ENCODE measurements at places on chromosomes 2 and 18.

DNA sequence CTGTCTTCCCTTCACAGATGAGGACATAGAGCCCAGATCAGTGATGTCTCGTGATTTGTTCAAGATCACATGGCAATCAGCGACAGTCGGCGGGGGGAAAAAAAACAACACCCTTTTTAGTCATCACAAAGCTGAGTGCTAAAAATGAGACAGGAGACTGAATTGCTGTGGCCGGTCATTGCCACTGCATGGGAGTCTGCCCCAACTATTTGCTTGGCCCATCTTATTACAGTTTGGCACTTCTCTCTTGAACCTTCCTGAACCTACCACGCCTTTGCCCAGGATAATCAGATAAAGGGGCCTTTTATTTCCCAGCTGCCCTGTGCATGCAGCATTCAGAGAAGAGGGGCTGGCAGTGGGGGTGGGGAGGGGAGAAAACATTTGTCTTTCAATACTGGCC is 42.7 kb downstream of the SETBP1 start:
- no peak for DNase-seq

DNA sequence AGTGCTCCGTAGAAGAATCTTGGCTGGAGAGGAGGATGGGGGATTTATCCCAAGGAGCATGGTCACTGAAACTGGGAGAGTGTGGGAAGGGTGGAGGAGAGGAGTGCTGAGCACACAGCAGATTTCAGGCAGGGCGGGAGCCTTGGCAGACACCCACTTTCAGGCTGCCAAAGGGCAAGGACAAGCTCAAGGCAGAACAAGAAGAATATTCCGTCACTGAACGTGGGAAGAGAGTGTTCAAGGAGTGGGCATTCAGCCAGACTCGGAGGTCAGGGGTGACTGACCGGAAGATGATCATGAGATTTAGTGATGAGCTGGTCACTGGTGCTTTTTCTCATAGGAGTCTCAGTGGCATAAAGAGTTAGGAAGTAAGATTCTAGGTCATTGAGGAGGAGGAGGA is 136.2 kb upstream of the RASGRP3 start:
- no peak for DNase-seq

DNA sequence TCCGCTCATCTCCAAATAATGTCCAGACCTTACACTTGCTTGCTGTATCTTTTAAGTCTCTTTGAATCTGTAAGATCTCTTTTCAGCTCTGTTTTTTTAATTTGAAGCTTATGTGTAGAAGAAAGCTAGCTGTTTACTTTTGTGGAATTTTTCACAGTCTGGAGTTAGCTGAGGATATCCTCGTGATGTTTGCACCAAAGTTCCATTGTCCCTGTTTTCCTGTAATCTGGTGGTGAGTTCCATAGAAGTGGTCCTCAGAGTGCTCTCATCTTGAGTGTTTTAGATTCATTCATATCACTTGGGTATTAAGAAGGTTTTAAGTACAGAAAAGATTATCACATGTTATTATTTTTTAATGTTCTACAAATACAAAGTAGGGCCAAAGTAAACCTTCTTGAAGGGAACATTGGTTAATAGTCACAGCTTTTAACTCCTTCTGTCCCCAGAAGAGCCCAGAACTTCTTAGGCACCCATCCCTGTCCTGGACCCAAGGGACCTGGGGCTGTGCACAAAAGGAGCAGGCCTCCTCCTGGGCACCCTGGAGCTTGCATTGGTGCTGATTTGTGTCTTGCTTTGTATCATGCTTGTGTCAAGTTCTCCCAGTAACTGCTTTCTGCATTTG is 15.0 kb downstream of the MLPH start:
- no peak for DNase-seq

DNA sequence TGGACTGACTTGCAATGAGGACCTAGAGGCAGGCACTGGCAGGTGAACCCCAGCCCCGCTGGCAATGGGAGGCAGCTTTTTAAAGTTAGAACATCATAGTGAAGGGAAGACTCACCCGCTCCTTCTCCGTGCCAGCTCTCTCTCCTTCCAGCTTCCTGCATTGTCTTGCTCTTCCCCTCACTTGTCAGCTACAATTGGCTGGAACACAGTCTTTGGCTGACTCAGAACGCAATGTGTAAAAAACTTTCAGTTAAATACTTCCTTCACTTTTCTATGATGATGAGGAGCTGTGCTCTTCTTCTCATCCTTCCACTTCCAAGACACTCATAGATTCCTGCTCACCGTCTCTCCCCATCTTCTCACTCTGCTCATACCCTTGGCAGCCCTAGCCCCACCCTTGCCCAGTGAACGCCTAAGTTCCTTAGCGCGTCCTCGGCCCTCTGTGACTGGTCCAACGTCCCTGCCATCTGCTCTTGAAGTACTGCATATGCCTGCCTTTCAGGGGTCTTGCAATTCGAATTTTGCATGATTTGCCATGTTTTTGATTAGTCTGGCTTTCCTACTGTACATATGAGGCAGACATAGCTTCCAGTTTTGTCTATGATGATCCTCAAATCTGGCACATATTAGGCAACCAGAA is 118.0 kb upstream of the TMEM200C start:
- DNase-seq = no peak

- DNase-seq = peak; percentile 27
Measured at GRCh38 chr2:178194600-178195389, 483 bp downstream of the OSBPL6 start.

DNA sequence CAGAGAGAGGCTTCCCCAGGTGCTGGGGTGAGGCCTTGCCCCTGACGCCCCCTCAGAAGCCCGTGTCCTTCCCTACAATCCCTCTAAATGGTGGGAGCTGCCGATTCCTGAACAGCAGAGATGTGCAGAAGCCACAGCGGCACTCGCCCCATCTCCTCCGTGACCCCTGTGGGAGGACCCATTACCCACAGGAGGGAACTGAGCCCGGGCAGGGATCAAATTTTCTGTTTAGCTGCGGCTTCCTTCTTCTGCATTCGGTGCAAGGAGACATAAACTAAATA is 181.2 kb upstream of the RAB6C start:
- DNase-seq = no peak

DNA sequence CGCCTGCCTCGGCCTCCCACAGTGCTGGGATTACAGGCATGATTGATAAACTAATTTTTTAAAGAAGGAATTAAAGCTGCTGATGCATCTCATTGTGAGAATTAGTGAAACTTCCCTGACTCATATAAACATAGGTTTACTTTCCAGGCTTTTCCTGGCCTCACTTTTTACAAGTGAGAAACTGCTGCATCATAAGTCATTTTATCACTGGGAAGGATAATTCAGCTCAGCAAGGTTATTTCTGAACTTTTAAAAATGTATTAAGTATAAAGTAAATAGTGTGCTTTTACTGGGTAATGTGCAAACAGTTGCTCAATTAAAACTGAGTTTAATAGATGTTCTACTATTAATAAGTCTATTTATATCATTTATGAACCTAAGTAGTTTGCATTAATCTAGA is 1130.3 kb upstream of the CDH2 start:
- no peak for DNase-seq

- no peak for DNase-seq
Measured at GRCh38 chr18:70260683-70261082, 28.2 kb upstream of the SOCS6 start.

- no peak for DNase-seq
Measured at GRCh38 chr2:170339750-170340692, 162.1 kb downstream of the MYO3B start.

DNA sequence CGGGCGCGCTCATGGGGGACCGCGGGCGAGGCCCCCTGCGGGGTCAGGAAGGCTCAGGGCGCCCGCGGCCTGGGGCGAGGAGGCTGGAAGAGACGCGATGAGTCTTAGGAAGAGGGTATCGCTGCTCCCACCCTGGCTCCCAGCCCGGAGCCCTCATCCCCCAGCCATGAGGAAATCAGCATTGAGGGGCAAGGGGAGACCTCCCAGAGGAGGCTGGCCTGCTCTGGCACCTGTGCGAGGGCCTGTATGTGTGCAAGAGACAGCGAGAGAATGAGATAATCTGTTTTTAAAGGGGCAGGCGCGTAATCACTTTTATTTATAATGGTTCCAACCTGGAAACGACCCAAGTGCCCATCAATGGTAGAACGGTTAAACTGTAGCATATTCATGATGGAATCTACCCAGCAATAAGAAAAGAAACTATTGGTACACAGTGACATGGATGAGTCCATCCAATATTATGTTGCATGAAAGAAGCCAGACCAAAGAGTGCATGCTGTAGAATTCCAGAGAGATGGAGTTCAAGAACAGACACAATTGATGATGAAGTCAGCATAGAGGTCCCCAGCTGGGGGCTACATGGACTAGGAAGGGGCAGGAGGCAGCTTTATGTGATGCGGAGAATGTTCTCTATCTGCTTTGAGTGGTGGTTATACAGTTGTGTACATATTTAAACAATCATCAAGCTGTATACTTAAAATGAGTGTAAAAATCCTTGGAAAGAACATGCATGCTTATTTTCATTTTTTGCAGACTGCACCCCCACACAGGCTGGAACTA is 14.4 kb downstream of the FBXO41 start:
- no peak for DNase-seq

GRCh38 chr18:13268158-13269012 is 49.8 kb downstream of the LDLRAD4 start:
- DNase-seq = no peak

DNA sequence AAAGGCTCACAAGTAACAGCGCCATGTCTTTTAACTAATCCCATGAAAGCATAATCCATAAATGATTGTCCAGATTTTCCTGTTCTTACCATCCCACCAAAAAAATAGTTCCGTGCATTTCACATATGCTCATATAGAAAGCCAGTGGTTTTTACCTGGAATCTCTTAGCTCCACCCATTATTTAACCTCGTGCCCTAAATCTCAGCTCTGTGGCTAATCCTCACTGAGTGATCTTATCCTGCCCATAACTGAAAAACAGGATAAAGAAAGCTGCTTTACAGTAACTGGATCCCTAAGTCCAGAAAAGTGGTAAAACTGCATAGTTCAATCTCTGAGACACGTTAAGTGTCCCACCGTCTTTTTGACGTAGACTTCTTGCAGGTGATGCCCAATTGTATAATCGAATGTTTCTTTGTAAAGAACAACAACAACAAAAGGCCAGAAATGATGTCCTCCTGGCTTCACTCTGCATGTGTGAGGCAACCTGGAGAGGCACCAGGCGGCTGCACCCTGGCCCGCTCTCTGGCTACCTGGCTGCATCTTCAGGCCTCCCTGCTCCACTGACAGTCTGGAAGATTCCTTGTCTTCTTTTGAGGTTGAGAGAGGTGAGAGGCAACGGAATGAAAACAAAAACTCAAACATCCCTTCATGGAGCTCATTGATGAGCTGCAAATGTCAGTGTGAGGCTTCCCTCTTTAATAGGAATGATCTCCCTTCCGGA is 38.6 kb downstream of the FEZ2 start:
- no peak for DNase-seq

- DNase-seq = no peak
Measured at GRCh38 chr18:46415532-46416252, 241.3 kb downstream of the LOXHD1 start.

DNA sequence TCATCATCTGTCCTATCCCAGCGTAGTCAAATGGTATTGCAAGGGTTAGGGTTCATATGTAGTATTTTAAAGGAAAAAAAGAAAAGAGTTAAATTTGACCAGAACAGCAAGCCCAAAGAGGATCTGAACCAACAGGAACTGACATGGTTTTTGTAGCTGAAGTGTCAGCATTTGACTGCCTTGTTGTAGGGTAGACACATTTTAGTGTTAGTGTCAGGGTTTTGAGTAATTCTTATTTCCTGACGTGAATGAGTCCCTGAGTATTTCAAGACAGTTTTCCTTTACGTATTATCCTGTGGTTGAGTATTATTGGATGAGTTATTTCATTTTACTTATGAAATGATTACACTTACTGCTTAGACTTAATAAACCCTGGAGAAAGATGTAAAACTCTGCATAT is 173.3 kb upstream of the ZEB2 start:
- DNase-seq = no peak

DNA sequence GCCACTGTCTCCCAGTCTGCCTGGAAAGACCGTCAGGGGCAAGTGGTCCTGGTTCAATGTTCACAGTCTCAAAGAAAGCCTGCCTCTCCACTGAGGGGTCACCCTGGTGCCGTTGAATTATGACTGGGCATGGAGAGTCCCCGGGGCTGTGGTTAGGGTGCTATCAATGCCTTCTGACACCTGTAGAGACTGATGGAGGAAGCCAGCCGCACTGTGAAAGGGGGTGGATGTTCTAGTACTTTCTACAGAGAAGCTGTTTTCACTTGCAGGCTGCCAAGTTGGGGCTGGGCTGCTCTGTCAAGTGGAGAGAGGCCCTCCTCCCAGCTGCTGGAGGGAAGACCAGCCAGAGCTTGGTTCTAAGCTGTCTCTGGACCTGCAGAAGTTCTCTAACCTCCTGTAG is 80.5 kb downstream of the BCL2L11 start:
- DNase-seq = no peak

GRCh38 chr18:8730080-8730827 is 24.9 kb downstream of the MTCL1 start:
- no peak for DNase-seq

- DNase-seq = no peak
Measured at GRCh38 chr2:31254237-31255203, 20.6 kb downstream of the EHD3 start.

DNA sequence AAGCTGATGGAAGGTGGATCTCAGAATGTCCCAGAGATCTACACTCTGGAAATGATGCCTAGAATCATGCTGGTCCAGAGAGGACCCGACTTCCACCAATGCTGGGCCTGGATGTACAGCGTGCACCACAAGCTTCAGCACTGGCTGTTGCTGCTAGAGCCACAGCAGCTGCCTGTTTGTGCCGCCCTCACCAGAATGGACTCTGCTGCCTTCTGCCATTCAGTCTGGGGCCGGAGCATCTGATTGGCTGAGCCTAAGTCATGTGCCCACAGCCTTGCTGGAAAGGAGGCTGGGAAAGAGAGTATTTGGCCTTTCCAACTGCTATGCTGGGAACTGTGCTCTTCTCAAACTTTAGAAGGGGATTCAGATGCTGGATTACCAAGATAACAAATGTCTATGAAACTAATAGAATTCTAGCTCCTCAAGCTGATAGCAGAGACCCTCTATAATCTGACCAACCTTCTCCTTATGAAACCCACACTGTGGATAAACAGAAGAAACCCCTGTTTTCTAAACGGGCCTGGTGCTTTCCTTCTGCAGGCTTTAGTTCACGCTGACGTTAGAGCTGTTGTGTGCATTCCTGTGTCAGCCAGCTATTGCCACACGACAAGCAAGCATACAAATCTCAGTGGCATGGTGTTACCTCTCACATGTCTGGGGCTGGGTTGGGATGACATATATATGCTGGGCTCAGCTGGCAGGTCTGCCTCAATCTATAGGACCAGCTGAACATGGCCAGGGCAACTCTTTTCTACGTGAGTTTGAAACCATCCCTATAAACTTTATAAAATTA is 4.1 kb upstream of the LOXHD1 start:
- DNase-seq = no peak

Data from NCI-H1105 (cell line).